ENCODE measurements at places on chromosomes 3 and 15. TPM values are rescaled to one million over a fixed set of nuclear protein-coding genes. Genes with fewer than 3 reads are reported as not detected.

The LMAN1L gene
- total RNA-seq, result not detected

The COL8A1 gene
- not detected for total RNA-seq

The TMC3 gene
- total RNA-seq, result 0.13 TPM

The C3orf70 gene
- 4.7 TPM for total RNA-seq

The LRRN1 gene
- total RNA-seq, result 57.9 TPM

DNA sequence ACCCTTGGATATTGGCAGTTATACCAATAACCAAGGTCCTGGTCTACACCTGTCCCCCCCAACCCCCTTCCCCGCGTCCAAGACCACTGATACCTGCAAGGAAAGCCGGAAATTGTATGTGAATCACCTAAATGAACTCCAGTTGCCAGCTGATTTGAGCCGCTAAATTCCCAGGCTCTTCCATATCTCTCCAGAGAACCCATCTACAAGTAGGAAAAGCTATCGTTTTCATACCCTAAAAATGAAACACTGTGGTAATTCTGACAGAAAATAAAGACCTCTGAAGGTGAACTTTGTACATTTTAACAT lies 114.2 kb upstream of the ICE2 start:
- H3K27ac ChIP-seq, result no peak overlapping the region
- H3K4me3 ChIP-seq, result peak overlapping the region; percentile 87
- no peak for DNase-seq
- H3K36me3 ChIP-seq, result no peaks in the 10 kb centered on the region
- H3K4me1 ChIP-seq, result peaks cover 8% of the 10 kb centered on the region

GRCh38 chr3:107767897-107768605 lies 245.3 kb downstream of the BBX start:
- no peak overlapping the region for H3K27ac ChIP-seq
- no peak overlapping the region for H3K4me3 ChIP-seq
- H3K27me3 ChIP-seq, result no peaks in the 10 kb centered on the region
- no peaks in the 10 kb centered on the region for H3K4me1 ChIP-seq
- no peak for DNase-seq

DNA sequence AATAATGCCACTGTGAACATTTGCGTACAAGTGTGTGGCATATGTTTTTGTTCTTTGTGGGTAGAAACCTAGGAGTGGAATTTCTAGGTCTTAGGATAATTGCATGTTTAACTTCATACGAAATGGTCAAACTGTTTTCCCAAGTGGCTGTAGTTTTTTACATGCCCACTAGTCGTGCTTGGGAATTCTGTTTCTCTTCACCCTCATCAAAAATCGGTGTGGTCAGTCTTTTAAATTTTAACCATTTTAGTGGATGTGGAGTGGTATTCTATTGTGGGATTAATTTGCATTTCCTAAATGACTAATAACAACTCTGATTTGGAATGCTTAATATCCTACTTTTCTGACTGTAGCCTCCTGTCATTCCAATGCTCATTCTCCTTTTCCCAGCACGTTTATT lies 27.6 kb downstream of the ZFAND6 start:
- H3K27me3 ChIP-seq, result no peaks in the 10 kb centered on the region
- H3K4me1 ChIP-seq, result no peaks in the 10 kb centered on the region
- H3K4me3 ChIP-seq, result no peak overlapping the region
- H3K36me3 ChIP-seq, result no peaks in the 10 kb centered on the region

- H3K27me3 ChIP-seq, result peaks cover 20% of the 10 kb centered on the region
- peaks cover 6% of the 10 kb centered on the region for H3K4me1 ChIP-seq
- no peaks in the 10 kb centered on the region for H3K36me3 ChIP-seq
- DNase-seq, result peak; percentile 16
- no peak overlapping the region for H3K27ac ChIP-seq
- peak overlapping the region; percentile 43 for H3K4me3 ChIP-seq
Measured at GRCh38 chr3:126213379-126214028, 33.1 kb upstream of the ALDH1L1 start.

GRCh38 chr15:67806536-67806935 lies 18.8 kb upstream of the SKOR1 start:
- no peaks in the 10 kb centered on the region for H3K27me3 ChIP-seq
- DNase-seq, result no peak
- H3K27ac ChIP-seq, result no peak overlapping the region
- H3K4me1 ChIP-seq, result peaks cover 30% of the 10 kb centered on the region
- H3K4me3 ChIP-seq, result no peak overlapping the region
- H3K36me3 ChIP-seq, result no peaks in the 10 kb centered on the region

DNA sequence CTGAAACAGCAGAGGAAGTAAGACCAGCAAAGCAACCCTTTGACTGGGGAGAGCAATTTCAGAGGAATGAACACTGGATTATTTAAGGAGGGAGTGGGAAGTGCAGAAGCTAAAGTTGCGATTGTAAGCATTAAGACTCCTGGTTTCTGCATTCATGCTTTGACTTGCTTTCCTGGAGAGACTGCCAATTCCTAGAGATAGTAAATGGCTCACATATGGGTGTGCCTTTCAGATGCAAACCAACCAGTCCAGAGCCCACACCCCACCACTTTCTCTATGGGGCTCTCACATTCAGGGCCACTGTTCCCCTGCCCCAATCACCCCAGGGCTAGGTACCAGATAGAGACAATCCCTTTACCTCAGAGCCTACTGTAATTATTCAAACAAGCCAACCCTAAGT lies 200.9 kb upstream of the EIF1B start:
- no peaks in the 10 kb centered on the region for H3K27me3 ChIP-seq
- no peak overlapping the region for H3K27ac ChIP-seq
- DNase-seq, result no peak
- no peak overlapping the region for H3K4me3 ChIP-seq

DNA sequence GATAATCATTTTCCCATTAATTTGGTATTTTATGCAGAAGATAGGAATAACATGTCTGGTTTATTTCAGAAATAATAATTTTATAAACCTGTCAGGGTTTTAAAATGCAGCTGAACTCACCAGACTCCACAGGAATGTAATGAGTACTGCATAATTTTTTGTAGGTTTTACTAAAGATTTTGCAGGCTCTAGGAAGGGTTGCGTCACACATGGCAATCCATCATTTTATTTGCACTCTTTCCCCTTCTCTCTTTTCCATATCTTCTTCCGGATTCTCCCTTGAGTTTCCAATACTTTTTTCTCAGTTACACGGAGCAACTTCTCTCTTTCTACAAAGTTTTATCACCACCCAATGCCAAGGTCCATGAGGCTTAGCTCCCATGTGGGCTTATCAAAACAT lies 234.7 kb downstream of the NFKBIZ start:
- H3K4me3 ChIP-seq, result no peak overlapping the region
- H3K27me3 ChIP-seq, result no peaks in the 10 kb centered on the region
- no peak for DNase-seq
- no peaks in the 10 kb centered on the region for H3K36me3 ChIP-seq
- H3K4me1 ChIP-seq, result peaks cover 21% of the 10 kb centered on the region

- no peak overlapping the region for H3K27ac ChIP-seq
- no peaks in the 10 kb centered on the region for H3K27me3 ChIP-seq
- DNase-seq, result no peak
- no peak overlapping the region for H3K4me3 ChIP-seq
Measured at GRCh38 chr15:77897896-77898406, 179.6 kb downstream of the TBC1D2B start.

- no peaks in the 10 kb centered on the region for H3K4me1 ChIP-seq
- H3K36me3 ChIP-seq, result no peaks in the 10 kb centered on the region
- no peaks in the 10 kb centered on the region for H3K27me3 ChIP-seq
- DNase-seq, result no peak
- H3K27ac ChIP-seq, result no peak overlapping the region
Measured at GRCh38 chr3:53835257-53835656, 11.0 kb downstream of the CHDH start.

GRCh38 chr15:64004587-64004986 lies 41.7 kb downstream of the DAPK2 start:
- no peak for DNase-seq
- no peak overlapping the region for H3K4me3 ChIP-seq
- H3K4me1 ChIP-seq, result peaks cover under 1% of the 10 kb centered on the region
- no peak overlapping the region for H3K27ac ChIP-seq

- H3K4me1 ChIP-seq, result no peaks in the 10 kb centered on the region
- H3K27me3 ChIP-seq, result no peaks in the 10 kb centered on the region
- no peak overlapping the region for H3K4me3 ChIP-seq
- DNase-seq, result no peak
- H3K36me3 ChIP-seq, result no peaks in the 10 kb centered on the region
Measured at GRCh38 chr3:136979684-136980083, 21.9 kb downstream of the IL20RB start.

DNA sequence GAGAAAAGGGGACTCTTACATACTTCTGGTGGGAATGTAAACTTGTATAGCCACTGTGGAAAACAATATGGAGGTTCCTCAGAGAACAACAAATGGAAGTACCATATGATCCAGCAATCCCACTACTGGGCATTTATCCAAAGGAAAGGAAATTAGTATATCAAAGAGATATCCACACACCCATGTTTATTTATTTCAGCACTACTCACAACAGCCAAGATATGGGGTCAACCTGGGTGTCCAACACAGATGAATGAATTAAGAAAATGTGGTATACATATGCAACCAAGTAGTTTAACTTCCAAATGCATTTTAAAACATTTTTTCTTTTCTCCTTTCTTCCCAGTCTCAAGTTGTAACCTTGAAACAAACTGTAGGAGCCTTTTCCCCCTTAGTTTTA lies 54.3 kb downstream of the IMPG2 start:
- no peaks in the 10 kb centered on the region for H3K36me3 ChIP-seq
- no peaks in the 10 kb centered on the region for H3K27me3 ChIP-seq
- H3K4me3 ChIP-seq, result no peak overlapping the region
- H3K27ac ChIP-seq, result no peak overlapping the region
- no peaks in the 10 kb centered on the region for H3K4me1 ChIP-seq

DNA sequence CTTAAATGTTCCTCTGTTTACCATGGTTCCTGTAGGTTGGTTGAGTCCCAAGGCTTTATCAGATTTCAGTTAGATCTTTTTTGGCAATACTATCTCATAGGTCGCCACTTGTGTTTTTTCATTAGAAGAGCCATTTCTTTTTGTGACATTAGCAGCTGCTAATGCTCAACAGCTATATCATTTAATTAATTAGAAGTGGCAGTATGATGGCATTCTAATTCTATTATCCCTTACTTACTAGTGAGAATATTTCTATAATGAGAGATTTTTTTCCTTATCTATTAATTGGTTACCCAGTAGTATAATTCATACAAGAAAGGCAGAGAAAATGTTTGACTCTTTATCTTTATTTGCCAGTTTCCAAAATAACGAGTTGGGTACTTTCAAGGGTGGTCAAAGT lies 25.2 kb downstream of the FRMD4B start:
- no peaks in the 10 kb centered on the region for H3K27me3 ChIP-seq
- no peaks in the 10 kb centered on the region for H3K4me1 ChIP-seq
- H3K27ac ChIP-seq, result no peak overlapping the region
- no peak for DNase-seq

GRCh38 chr3:37041546-37042195 lies 48.4 kb downstream of the MLH1 start:
- H3K36me3 ChIP-seq, result peaks cover 16% of the 10 kb centered on the region
- no peak for DNase-seq
- no peaks in the 10 kb centered on the region for H3K27me3 ChIP-seq
- H3K27ac ChIP-seq, result no peak overlapping the region
- peaks cover 6% of the 10 kb centered on the region for H3K4me1 ChIP-seq

DNA sequence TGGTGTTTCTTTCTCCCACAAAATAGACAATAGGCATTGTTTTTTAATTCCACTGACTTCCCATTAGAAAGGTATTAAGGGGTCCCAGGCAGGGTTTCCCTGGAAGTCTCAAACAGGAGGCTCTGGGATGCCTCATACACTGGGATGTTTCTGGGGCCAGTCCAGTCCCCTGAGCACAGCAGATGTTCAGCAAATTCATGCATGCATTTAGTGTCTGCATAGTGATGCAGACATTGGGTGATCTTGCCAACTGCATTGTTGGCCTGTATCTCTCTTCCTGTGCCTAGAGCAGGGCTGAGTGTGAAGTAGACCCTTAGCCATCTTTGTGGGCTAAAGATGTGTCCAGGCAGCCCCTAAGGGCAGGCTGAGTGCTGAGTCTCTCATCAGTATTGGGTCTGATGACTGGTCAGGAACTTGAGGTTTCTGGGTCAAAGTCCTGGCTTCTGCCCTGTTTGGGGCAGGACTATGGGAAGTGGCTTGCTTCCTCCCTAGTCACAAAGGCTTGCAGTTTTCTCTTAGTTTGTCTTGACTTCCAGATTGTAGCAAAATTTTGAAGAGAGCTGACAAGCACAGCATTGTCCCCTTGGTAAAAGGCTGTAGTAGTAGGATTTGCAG lies 56.5 kb downstream of the BSN start:
- H3K27me3 ChIP-seq, result no peaks in the 10 kb centered on the region
- no peak overlapping the region for H3K27ac ChIP-seq
- no peaks in the 10 kb centered on the region for H3K36me3 ChIP-seq

GRCh38 chr3:148464246-148464645 lies 233.5 kb upstream of the AGTR1 start:
- H3K36me3 ChIP-seq, result no peaks in the 10 kb centered on the region
- no peak overlapping the region for H3K27ac ChIP-seq
- no peaks in the 10 kb centered on the region for H3K27me3 ChIP-seq
- no peak overlapping the region for H3K4me3 ChIP-seq

DNA sequence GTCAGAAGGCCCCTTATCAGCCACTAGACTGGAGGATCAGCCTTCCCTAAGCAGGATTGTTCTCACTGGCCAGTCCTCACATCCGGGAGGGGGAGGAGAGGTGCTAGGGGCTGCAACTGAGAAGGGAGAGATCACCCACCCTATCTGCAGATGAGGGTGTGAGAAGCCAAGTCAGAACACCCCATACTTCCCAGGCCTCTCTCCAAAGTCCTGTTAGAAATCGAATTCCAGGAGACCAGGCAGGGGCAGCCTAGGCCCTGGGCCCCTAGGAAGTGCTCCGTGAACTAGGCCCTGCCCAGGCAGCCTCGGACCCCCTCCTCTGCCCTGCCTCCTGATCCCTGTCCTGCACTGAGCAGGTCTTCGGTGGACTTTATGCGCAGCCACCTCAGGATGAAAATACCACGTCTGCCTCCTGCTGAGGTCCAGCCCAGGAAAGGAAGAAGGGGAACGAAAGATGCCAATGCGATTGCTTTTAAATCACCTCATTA lies 933 bp downstream of the DZIP1L start:
- H3K27me3 ChIP-seq, result no peaks in the 10 kb centered on the region
- no peaks in the 10 kb centered on the region for H3K36me3 ChIP-seq
- peaks cover 19% of the 10 kb centered on the region for H3K4me1 ChIP-seq
- DNase-seq, result peak; percentile 48
- H3K27ac ChIP-seq, result no peak overlapping the region

Data from neural progenitor cell (in vitro differentiated cells).